ENCODE measurements at places on chromosomes 2 and 18.

GRCh38 chr2:230636684-230637271 is 75.9 kb upstream of the CAB39 start:
- DNase-seq, result no peak

GRCh38 chr2:113838277-113838676 is 51.6 kb upstream of the ACTR3 start:
- no peak for DNase-seq

DNA sequence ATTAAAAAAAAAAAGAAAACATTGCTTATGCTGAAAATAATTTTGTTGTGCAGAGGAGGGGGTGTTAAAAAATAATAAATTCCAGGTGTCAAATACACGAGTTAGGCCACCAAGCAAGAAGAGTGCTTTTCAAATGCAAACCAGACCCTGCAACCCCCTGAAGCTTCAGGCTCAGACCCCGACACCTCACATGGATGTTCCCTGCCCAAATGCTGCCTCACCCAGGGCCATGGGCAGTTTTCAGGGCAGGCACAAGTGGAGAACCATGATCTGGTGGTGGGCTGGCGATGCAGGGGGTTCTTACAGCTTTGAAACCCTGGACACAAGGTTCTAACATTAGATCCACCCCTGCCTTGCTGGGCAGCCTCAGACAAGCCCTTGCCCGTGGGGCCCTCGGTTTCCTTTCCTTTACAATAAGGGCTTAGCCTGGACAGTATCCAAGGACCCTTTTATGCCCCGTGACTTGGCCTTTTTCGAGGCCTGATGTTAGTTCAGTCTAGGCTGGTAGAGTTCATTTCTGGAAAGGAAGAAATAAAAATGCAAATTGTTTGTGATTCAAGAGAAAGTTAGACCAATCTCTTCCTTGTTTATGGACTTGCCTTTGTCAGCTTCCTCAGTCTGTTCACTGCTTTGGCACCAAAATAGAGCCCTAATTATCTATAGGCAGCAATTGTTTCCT is 168.7 kb downstream of the DDX1 start:
- no peak for DNase-seq

- no peak for DNase-seq
These were observed 5.4 kb downstream of the ACTR3 start for GRCh38 chr2:113895301-113895700.

DNA sequence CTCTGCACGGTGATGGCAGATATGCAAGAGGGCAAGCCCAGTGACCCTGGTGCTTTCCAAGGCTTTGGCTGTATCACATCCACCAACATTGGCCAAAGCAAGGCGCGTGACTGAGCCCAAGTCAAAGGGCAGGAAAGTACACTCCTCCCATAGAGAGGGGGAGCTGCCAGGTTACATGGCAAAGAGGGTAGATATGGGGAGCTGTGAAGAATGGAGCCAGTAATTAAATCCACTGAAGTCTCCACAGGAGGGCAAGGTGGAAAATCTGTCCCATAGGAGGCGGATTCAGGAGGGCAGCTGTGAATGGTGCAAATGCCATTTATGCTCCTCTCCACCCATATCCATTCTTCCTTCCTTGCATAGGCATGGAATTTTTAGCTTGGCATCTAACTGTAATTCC is 44.6 kb upstream of the THOC1 start:
- DNase-seq, result no peak

DNA sequence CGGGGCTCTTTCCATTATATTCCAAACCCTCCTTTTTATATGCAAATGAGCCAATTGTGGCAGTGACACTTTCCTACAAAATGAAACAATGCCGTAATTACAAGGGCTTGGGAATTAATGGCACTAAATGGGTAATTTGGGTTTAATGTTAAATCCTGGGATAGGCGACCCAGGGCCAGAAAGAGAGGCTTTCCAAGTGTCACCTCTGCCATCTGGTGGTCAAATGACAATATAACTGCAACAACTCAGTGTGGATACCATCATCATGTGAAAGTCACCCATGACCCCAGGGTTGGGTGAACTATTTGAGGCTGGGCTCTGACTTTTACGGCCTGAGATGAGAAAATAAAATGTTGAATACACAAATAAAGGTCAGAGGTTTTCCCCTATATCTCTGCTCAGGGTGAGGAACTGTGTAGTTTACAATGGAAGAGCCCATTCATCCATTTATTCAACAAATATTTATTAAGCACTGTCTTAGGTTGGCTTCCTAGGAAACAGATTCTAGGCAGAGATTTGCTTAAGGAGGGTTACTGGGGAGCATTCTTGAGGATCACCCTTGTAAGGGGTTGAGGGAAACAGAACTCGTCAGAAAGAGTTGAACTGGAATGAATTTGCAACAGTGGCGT is 13.6 kb upstream of the THADA start:
- DNase-seq, result no peak

DNA sequence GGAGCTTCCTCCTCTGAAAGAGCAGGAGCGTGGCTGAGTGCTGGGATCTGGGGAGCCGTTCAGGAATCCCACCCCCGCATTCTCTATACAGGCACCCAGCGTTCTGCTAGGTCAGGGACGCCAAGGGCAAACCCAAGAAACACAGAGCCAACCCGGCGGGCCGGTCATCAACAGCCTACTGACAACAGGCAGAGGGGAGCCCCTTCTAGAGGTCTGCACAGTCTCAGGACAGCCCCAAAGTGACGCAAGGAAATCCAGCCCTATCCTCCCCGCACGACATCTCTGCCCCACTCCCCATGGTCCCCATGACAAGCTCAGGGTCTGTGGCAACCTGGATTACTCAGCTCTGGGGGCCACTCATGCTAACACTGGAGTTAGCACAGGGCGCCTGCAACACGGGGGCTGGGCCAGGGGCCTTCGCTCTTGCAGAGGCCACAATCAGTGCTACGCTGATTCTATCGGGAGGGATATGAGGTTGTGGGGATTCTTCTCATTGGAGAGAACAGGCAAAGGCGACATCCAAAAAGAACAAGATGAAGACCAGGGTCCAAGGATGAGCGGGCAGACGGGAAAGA is 81.6 kb downstream of the PXDN start:
- DNase-seq, result no peak

DNA sequence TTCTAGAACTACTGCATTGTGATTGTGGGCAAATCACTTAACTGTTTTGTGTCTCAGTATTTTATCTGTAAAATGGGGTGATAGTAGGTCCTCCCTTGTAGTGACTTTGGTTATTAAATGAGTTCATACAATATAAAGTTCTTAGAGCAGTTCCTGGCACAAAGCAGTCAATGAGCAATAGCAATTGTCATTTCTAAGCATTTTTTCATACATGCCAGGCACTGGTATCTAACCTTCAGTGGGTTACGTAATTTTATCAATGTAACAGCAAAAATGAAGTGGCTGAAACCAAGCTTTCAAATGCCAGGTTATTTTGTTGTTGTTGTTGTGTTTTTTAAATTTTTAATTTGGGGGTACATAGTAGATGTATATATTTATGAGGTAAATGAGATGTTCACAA is 401.9 kb downstream of the MEIS1 start:
- DNase-seq, result no peak

GRCh38 chr18:5842653-5843052 is 52.7 kb downstream of the TMEM200C start:
- DNase-seq, result no peak

DNA sequence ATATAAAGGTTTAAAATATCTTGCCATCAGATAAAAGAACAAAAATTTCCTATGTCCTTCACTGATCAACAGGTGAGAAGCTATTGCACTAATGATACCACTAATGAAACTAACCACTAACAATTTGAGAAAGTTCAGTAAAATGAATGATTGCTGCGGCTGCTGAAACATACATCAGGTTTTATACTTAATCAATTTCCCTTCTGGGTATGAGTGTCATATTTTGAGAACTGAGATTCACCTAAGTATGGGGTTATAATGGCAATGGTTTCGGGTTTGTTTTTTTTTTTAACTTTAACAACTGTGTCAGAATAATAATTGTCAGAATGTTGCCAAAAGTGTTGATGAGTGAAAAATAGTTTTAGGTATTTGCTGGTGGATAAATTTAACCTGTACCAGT is 151.3 kb upstream of the SLC39A10 start:
- no peak for DNase-seq

DNA sequence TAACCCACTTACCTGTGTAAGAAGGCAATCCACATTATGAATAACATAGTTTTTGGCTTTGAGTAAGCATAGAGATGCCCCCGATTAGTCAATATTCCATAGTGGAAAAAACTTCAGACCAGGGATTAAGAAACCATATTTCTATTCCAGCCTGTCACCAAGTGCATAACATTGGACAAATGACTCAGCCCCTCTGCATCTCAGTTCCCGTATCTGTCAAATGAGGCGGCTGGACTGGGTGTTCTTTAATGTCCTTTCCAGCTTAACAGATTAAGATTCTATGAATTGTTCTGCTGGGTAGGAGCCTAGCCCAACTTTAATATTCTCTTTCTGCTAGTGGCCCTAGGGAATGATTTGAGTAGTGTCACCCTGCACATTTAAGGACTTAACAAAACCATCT is 11.8 kb upstream of the FTCDNL1 start:
- DNase-seq, result no peak

GRCh38 chr2:160621748-160622147 is 128.1 kb upstream of the RBMS1 start:
- no peak for DNase-seq

DNA sequence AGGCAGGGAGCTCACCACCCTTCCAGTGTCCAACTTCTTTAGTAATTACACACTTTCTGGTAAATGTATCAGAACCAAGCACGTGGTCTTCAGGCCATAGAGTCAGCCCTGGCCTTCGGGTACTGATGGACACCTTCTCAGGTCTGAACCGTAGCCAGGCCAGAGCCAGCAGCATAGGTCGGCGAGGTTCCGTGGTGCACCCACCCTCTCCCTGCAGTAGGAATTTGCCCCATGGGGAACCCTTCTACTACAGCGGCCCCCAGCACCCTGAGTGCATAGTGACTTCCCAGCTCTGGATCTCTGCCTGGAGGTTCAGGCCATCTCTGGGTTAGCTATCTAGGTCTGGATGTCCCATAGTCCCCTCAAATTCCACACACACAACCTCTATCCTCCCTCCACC is 61.6 kb downstream of the EDAR start:
- DNase-seq, result no peak

DNA sequence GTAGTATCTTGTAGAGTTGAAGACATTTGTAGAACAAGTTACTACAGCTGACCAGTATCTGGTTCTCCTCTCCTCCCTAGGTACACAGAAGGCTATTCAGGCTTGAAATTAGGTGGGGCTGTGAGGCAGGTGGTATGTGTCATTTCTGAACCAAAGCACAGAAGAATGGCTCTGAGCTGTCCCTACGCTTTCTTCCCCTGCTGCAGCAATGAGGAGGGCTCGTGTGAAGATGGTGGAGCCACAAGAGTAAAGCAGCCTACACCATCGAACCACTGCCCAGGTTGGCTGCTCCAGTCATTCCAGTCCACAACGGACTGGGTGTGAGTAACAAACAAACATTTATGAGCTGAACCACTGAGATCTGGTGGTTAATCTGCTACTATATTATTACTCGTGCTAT is 148.9 kb downstream of the DTNB start:
- no peak for DNase-seq

DNA sequence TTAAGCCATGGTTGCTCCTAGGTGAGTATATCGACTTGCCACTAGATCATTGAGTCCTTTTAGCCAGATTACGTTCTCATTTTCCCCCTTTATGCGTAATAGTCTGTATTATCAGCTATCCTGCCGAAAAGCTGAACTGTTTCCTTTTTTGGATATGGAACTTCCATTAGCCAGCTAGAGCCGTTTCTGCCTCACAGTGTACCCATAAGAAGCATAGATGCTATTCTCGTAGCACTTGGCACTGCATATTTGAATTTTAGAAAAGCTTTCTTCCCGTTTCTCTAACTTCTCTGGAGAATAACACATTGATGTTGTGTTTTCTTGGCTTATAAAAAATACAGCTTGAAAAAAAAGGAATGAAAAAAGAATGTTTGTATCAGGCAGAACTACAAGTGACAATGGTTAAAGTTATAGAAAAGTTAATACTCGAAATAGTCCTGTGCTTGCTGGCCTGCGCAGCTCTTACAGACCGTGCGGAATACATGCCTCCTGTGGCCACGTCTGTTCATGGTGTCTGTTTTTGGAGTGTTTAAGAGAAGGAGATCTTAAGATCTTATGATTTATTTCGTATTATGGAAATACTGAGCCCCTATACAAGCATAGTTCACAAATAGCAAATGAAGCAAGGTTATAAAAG is 710 bp downstream of the DUSP19 start:
- DNase-seq, result no peak

- DNase-seq, result no peak
These were observed 81.2 kb downstream of the NEDD4L start for GRCh38 chr18:58125183-58125582.

DNA sequence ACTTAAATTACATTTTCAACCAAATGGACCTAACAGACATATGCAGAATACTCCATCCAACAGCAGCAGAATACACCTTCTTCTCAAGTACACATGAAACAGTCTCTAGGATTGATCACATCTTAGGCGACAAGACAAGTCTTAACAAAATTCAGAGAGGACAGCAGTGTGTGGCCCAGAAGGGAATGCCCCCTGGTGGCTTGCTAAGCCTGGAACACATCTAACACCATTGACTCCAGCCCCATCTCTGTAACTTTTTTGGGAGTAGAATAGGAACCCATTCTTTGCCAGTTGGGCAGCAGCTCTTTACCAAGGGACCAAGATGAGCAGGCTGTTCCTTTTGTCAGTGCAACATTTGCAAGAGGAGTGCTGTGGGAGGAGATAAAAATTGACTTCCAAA is 249.9 kb downstream of the PLCL1 start:
- DNase-seq, result no peak

GRCh38 chr2:199195927-199196502 is 261.7 kb downstream of the SATB2 start:
- DNase-seq, result no peak

GRCh38 chr2:174634130-174635014 is 36.8 kb upstream of the WIPF1 start:
- DNase-seq, result no peak

GRCh38 chr2:23221236-23221635 is 163.7 kb upstream of the KLHL29 start:
- DNase-seq, result no peak

GRCh38 chr2:237766340-237766739 is 32.2 kb upstream of the RBM44 start:
- DNase-seq, result no peak

DNA sequence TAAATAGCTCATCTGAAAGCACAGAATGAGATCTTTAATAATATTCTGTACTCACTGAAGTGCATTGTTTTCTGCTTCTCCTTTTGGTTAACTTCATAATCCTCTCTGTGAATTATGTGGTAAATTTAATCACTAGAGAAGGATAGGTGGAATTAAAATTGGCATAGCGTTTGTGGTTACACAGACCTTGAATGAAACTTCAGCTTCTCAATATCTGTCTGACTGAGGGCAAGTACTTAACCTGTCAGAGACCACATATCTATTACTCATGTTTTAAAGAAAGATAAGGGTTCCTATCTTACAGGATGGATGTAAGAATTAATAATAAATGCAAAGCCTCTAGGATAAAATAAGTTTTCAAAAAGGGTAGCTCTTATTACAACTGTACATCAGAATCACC is 861.8 kb downstream of the TRIB2 start:
- DNase-seq, result no peak

- DNase-seq, result no peak
These were observed 44.7 kb downstream of the MARCO start for GRCh38 chr2:118986738-118987137.

GRCh38 chr2:72129681-72130340 is 17.9 kb downstream of the CYP26B1 start:
- DNase-seq, result no peak
